ENCODE measurements at places on chromosomes 1 and 21.

DNA sequence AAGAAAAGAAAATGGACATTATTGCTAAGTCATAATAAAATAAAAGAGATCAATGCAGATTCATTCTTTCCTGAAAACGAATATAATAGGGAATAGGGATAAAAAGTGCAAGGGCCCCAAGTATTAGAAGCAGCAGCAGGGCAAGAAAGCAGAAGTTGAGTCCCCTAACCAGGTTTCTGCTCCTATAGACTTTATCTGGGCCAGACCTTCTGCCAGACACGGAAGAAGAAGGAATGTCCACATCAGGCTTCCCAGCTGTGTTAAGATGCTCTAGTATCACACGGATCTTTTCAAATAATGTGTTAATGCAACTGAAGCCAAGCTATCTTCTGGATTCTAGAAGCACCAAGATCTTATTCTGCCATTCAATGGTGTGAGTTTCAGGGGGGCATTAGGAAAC, 26.9 kb downstream of the CD244 start:
- no peak for DNase-seq

DNA sequence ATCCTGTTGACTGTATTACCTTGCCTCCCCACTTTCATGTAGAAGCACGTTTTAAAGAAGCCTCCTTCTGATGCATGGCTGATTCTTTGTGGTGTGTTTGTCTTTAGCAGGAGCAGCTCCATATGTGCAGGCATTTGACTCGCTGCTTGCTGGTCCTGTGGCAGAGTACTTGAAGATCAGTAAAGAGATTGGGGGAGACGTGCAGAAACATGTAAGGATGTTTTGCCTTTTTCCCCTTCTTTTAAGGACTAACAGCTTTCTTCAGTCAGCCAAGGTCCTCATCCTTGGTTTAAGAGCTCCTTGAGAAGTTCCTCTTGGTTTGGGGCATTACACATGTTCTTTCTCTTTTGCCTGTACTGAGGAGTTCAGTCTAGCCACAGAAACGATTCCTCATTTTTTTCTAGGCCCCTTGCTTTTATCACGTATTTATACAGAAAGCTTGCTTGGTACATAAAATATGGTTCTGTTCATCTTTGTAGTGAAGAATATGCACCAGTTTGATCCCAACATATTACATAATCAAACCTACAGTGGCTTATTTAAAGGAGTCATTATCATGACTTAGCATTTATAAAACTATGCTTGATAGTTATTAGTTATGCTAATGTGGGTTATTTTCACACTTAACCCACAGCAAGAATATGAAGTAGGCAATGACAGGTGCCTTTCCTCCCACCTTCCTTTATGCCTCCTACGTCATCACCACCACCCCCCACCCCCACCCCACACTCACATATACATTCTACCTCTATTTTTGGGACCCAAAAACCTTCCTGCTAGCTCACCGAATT, 19.6 kb downstream of the CAP1 start:
- DNase-seq: no peak

DNA sequence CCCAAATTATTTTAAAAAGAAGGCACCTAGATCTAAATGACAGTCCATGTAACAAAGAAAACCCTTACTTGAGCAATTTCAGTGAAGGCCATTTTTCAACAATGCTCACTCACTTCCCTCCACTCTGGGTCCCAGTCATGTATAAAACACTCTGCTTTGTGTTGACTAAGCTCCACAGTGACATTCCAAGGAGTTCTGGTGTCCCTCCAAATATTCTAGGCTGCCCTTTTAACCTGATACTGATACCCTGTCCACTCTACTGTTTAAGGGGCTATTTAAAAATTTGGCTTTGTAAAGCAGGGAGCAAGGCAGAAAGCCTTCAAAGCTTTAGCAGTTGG, 73.6 kb downstream of the GNG12 start:
- peak; percentile 72 for DNase-seq

DNA sequence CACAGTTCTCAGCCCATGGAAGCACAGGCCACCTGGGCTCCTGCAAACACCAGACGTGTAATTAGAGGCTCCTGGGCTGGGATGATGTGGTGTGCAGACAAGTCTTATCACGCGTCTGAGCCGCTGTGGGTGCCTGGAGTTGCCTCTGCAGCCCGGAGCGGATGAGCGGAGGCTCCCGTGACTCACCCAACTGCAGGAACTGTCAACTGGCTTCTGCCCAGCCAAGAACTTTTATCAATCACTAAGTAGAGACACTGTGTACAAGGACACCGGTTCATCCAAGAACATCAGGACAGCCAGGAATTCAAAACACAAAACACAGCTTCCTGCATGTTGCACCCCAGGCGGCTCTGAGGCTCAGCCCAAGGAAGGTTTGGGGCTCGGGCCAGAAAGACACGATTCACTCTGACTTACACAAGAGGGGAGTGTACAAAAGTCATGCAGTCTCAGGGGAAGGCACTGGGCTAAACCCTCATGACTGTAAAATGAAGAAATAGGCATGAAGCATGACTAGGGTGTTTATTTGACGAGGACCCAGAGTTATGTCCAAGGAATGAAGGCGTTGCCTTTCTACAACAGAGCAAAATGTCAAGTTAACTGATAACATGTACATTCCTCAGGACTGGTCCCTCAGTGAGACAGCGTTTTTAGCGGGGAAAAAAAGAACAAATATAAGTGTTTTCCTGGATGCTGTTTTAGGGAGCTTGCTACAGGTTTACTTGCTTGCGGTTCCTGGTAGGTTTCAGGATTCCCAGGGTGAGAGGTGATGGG, 21.1 kb downstream of the ERRFI1 start:
- peak; percentile 96 for DNase-seq

GRCh38 chr1:161726473-161727255, 5.3 kb downstream of the FCRLB start:
- DNase-seq: peak; percentile 89

GRCh38 chr1:29406814-29407213, 170.5 kb downstream of the PTPRU start:
- no peak for DNase-seq

GRCh38 chr1:156775799-156776198, 8.5 kb downstream of the PRCC start:
- no peak for DNase-seq

GRCh38 chr21:45149021-45149420, 74.6 kb downstream of the ADARB1 start:
- DNase-seq: no peak

Measured in EH (cell line).